ENCODE measurements at places on chromosomes 1 and 21.
A peak's percentile ranks its signal among the peaks of the same experiment; 100 is the strongest.

- H3K36me3 ChIP-seq = no peaks in the 10 kb centered on the region
- peaks cover 7% of the 10 kb centered on the region for H3K4me1 ChIP-seq
- no peak overlapping the region for H3K27ac ChIP-seq
- H3K4me3 ChIP-seq = no peak overlapping the region
- H3K27me3 ChIP-seq = peaks cover 4% of the 10 kb centered on the region
- DNase-seq = no peak
Measured at GRCh38 chr1:209208648-209209047, 374.9 kb upstream of the CAMK1G start.

GRCh38 chr1:67700220-67700619 is 15.2 kb downstream of the GADD45A start:
- H3K4me3 ChIP-seq = no peak overlapping the region
- peaks cover 7% of the 10 kb centered on the region for H3K27me3 ChIP-seq
- DNase-seq = no peak
- no peak overlapping the region for H3K27ac ChIP-seq

GRCh38 chr1:226470921-226471866 is 63.3 kb upstream of the PARP1 start:
- no peak for DNase-seq
- H3K36me3 ChIP-seq = no peaks in the 10 kb centered on the region
- H3K4me3 ChIP-seq = no peak overlapping the region
- peaks cover 3% of the 10 kb centered on the region for H3K4me1 ChIP-seq

DNA sequence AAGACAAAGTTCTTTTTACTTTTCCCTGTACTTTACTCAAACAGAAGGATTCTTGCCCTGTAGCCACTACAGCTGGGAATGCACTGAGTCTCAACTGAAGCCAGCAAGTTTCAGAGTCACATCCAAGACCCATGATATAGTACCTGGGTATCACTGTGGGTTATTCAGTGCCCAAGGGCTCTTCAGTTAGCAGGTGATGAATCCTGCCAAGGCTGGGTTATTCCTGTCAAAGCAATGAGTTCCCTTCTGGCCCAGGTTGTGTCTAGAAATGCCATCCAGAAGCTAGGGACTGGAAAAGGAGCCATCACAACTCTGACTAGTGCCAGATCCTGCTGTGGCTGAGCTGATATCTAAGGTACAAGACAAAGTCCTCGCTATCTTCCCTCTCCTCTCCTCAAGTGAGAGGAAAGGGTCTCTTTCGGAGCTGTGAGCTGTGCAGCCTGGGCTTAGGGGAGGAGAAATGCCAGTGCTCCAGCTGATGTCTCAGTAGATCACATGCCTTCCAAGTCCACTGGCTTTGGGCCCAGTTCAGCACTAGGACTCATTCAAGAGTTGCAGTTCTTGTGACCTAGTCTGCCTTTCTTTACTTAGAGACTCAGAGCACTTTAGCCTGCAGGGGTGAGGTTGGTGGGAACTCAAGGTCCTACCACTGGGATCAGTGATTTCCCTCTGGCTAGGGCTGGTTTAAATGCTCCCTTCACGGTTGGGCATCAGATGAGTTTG is 369.4 kb downstream of the TBX15 start:
- no peak overlapping the region for H3K4me3 ChIP-seq
- H3K4me1 ChIP-seq = no peaks in the 10 kb centered on the region
- no peak for DNase-seq

DNA sequence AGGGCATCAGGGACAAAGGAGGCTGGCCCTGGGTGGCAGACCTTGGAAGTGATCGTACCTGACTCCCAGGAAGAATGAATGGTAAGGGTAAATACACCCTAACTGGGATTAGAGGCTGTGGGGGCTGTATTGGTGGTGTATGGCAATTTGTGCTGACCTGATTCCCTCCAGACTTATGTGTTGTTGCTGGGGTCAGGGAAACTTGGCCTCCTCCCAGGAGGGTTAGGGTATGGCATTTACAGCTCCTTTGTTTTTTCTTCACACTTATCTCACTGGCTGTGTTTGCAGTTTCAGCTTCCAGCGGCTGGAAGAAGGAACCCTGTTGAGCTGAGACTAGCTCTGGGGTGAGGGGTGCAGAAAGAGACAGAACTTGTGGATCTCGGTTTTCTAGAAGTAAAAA is 8.2 kb downstream of the VANGL1 start:
- no peak overlapping the region for H3K4me3 ChIP-seq
- peak overlapping the region; percentile 68 for H3K27ac ChIP-seq
- no peaks in the 10 kb centered on the region for H3K27me3 ChIP-seq
- DNase-seq = no peak

DNA sequence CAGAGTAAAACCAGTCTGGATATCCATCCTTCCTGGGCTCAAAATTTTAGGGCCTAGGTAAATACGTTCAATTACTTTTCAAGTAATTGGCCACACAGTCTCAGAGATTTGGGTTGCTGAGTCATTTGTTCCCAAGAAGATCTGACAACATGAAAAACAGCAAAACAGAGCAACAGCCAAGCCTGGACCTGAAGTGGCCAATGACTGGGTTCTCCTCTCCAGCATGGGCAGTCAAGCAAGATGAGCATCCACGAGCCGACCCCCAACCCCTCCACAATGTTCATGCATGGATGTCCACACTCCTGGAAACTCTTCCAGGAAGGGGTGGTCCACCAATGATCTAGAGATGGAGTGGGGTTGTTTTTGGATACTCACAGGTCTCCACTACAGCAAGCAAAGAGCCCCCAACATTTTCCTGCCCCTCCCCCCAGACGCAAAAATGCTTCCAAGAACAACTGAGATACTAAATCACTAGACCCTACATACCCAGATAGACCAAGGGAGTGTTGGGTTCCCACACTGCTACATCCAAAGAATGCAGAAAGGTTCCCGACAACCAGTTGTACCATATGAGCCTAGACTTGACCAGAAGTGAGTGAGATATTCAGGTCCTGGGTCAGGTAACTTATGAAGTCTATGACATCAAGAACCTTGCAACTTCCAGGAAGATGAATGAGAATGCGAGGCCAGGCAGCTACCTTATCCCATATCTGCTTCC is 73.0 kb downstream of the CD46 start:
- H3K36me3 ChIP-seq = peaks cover 24% of the 10 kb centered on the region
- no peak overlapping the region for H3K4me3 ChIP-seq
- peaks cover 5% of the 10 kb centered on the region for H3K27me3 ChIP-seq
- peaks cover 60% of the 10 kb centered on the region for H3K4me1 ChIP-seq
- H3K27ac ChIP-seq = peak overlapping the region; percentile 48
- DNase-seq = no peak

- no peak overlapping the region for H3K4me3 ChIP-seq
- H3K27ac ChIP-seq = no peak overlapping the region
- peaks cover 2% of the 10 kb centered on the region for H3K4me1 ChIP-seq
- peaks cover 11% of the 10 kb centered on the region for H3K36me3 ChIP-seq
- no peak for DNase-seq
Measured at GRCh38 chr1:9849691-9850441, 26.1 kb upstream of the CLSTN1 start.

- no peak overlapping the region for H3K4me3 ChIP-seq
- DNase-seq = no peak
- peak overlapping the region; percentile 24 for H3K27ac ChIP-seq
- H3K36me3 ChIP-seq = peaks cover 13% of the 10 kb centered on the region
- peaks cover 30% of the 10 kb centered on the region for H3K27me3 ChIP-seq
- peaks cover 31% of the 10 kb centered on the region for H3K4me1 ChIP-seq
Measured at GRCh38 chr1:109623601-109624161, 4.0 kb downstream of the AMPD2 start.

GRCh38 chr1:204169858-204170257 is 3.7 kb upstream of the REN start:
- no peaks in the 10 kb centered on the region for H3K4me1 ChIP-seq
- H3K4me3 ChIP-seq = no peak overlapping the region
- H3K36me3 ChIP-seq = no peaks in the 10 kb centered on the region
- DNase-seq = no peak

GRCh38 chr21:41446586-41446985 is 20.5 kb downstream of the MX1 start:
- no peak for DNase-seq
- H3K4me1 ChIP-seq = peaks cover 7% of the 10 kb centered on the region
- no peak overlapping the region for H3K4me3 ChIP-seq
- peaks cover 1% of the 10 kb centered on the region for H3K27me3 ChIP-seq

- no peak overlapping the region for H3K27ac ChIP-seq
- H3K27me3 ChIP-seq = no peaks in the 10 kb centered on the region
- H3K36me3 ChIP-seq = no peaks in the 10 kb centered on the region
- DNase-seq = no peak
Measured at GRCh38 chr1:64572222-64572900, 102.4 kb downstream of the CACHD1 start.

Measured in endothelial cell (in vitro differentiated cells).